ENCODE measurements at places on chromosomes 1 and 21.

DNA sequence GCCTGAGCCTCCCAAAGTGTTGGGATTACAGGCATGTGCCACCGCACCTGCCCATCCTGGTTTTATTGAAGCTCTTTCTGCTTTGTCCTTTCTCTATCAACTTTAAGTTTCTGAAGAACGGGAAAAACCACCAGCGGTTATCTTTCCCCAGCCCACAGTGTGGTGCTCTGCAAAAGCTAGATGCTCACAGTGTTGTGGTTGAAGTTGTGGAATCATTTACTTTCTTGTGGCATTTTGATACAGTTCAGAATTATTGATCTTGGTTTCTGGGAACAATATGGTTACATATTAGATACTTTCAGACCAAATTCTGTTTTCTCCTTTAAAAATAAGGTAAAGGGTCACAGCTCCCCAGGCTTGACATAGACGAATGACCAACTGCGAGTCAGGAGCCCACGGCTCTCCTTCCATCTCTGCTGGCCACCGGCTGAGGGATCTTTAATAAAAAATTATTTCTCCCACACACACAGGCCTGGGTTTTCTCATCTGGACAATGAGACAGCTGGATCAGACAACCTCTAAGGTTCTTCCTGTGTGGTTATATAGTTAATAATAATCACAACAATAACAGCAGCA is 385.3 kb downstream of the SETD4 start:
- DNase-seq, result no peak

- DNase-seq, result no peak
Measured at GRCh38 chr1:211601982-211602670, 23.2 kb upstream of the SLC30A1 start.

DNA sequence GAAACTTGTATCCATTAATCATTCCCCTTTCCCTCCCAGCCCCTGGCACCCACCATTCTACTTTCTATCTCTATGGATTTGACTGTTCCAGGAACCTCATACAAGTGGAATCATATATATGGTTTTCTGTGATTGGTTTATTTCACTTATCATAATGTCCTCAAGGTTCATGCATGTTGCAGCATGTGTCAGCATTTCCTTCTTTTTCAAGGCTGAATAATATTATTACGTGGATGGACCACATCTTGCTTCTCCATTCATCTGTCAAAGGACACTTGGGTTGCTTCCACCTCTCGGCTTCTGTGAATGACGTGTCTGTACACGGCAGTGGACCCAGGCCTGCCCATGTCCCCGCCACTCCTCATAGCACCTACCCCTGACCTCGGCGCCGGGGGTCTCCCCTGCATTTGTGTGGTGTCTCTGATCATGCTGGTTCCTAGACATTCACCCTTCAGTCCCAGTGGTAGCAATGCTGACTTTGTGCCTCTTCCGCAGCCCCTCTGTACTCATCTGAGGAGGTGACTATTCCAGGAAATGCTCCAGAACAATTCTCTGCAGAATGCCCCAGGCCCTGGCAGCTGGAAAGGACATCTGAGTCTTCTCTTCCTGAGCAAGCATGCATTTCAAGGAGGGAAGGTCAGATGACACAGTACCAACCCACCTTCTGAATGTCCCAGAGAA is 136.9 kb downstream of the PSMG1 start:
- no peak for DNase-seq

DNA sequence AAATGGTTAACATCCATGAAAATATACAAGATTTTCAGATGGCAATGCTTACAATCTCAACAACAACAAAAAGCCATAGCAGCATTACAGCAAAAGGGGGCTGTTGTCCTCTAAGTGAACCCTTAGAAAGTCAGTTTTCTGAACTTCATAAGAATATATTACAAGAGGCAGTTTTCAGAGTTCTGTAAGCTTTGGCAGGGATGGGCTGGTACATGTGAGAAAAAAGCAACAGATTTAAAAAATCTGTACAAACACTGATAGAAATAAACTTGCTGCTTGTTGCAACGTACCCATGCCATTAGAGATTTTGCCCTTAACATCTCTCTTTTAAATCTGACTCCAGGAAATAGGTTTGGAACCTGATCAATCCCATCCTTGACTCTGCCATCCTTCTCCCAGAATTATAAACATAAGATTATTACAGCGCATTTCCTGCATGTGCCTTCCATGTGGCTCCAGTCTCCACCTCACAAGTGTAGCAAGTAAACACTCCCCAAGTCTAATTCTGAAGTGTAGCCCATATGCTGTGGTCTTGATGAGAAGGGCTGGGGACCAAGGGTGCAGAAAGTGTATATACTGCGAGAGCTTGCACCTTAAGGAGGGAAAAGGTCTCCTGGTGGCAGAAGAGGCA is 101.4 kb upstream of the TSPAN2 start:
- no peak for DNase-seq

- DNase-seq, result no peak
Measured at GRCh38 chr1:228650141-228650540, 85.1 kb upstream of the RHOU start.

DNA sequence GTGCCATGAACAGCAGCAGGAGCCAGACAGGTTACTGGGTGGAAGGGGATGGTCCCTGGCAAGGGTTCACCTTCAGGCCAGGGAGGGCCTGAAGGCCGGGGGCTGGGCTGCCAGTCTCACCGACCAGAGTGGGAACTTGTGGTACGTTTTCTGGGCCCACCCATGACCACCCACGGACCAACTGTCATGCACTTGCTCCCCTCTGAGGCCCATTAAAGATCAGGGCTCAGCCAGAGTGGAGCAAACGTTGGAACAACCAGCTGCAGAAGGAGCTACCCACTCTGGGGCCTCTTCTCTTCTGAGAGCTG is 436.7 kb upstream of the PRMT6 start:
- no peak for DNase-seq

- DNase-seq, result peak; percentile 53
Measured at GRCh38 chr1:207823880-207824566, 72.2 kb downstream of the CD46 start.

- DNase-seq, result no peak
Measured at GRCh38 chr1:9111957-9112356, 16.9 kb downstream of the GPR157 start.

- no peak for DNase-seq
Measured at GRCh38 chr1:203268901-203269653, 36.2 kb upstream of the BTG2 start.

DNA sequence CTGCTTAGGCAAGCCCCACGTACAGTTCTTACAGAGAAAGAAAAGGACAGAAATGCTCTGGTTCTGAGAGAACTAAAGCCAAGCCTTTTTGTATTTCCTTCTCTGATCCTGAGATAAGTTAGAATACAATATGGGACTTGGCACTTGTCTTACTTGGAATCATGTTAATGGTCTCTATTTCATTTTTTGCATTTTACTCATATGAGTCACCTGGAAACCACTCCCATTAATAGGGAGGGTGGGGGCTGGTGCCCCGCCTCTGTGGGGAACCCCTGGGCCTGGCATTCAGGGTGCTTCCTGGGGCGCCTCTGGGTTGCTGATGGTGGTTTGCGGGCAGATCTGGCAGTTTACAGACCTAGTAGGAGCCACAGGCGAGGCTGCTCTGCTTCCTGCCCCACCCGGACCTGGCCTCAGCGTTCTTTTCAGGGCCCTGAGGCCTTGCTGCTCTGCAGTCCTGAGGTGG is 26.7 kb downstream of the TSPAN2 start:
- peak; percentile 61 for DNase-seq

DNA sequence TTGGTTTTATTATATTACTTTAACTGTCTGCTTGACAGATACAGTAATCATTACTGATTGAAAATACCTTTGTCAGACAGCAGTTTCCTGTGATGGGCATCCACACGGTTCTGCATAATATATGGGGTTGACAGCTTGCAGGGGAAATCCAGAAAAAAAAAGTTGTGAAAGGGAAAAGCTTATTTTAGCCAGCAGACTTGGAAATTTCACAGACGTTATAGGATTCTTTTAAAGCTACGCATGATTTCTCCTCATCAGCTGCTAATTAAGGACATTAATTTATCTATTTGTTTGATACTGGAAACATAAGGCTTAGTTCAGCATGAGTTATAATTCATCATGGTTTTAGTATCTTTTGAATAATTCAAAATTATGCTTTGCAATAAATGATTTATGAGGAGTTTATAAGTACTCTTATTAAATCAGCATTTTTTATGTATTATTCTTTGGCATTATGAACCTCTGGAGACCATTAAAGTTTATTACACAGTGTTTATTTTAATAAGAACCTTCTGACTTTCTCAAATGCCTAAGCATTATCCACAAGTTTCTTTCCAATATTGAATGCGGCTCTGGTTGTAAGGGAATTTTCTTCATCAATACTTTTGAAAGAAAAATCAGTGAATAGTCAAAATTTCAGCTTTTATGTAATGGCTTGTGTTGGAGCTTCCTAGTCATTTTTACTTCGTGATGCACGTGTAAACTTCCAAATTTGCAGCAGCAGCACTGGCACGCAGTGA is 235.3 kb upstream of the KCNK2 start:
- no peak for DNase-seq

GRCh38 chr1:84665703-84666317 is 24.5 kb downstream of the SSX2IP start:
- DNase-seq, result no peak

- no peak for DNase-seq
Measured at GRCh38 chr1:111943066-111943465, 46.4 kb downstream of the KCND3 start.

- DNase-seq, result no peak
Measured at GRCh38 chr1:230701895-230702768, 11.8 kb downstream of the AGT start.

DNA sequence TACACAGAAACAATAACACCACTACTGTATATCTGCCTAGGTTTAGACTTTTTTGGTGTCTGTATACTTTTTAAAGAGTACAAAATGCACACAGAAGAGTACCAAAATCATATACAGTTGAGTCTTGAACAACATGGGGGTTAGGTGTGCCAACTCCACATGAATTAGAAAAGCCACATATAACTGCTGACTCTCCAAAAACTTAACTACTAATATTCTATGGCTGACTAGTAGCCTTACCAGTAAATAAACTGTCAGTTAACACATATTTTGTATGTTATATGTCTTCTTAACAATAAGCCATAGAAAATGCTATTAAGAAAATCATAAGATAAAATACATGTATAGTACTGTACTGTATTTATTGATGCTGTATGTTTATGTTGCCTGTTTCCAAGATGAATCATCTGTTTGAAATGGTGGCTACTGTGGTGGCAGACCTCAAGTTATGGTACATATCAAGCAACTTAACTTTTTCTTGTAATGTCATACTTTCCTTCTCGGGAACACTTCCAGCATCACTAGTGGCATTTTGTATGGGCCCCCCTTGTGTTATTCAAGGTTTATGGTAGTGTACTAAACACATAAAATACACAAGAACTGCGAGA is 71.2 kb downstream of the LHX4 start:
- DNase-seq, result no peak

DNA sequence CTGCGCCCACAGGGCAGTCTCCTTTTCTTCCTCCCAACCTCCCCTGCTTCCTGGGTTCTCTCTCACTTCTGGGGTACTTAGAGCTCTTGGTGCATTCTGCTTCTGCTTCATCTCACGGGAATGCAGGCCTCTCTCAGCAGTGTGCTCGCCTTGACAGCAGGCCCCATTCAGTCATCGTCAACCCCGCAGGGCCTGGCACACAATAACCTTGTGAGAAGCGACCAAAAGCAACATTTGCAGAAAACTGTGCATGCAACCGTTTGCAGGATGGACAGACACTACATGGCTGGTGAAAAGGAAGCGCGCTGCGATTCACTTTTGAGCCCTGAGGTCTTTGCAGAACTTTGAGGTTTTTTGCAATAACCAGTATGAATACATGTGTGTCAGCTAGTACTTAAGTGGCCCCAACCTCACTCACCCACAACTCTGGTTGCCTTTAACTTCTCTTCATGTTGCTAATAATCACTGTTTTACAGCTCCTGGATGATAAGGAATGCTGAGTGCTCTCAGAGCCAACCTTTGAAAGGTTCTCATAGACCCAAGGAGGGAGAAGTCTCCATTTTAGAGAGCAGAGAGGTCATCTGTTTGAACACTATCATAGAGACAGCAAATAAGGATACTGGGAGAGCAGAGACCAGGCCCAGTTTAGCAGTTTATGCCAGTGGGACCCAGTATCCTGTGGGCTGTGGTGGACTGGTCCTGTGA is 2.5 kb upstream of the CD160 start:
- DNase-seq, result no peak

- no peak for DNase-seq
Measured at GRCh38 chr1:175376194-175376593, 183.6 kb upstream of the KIAA0040 start.

DNA sequence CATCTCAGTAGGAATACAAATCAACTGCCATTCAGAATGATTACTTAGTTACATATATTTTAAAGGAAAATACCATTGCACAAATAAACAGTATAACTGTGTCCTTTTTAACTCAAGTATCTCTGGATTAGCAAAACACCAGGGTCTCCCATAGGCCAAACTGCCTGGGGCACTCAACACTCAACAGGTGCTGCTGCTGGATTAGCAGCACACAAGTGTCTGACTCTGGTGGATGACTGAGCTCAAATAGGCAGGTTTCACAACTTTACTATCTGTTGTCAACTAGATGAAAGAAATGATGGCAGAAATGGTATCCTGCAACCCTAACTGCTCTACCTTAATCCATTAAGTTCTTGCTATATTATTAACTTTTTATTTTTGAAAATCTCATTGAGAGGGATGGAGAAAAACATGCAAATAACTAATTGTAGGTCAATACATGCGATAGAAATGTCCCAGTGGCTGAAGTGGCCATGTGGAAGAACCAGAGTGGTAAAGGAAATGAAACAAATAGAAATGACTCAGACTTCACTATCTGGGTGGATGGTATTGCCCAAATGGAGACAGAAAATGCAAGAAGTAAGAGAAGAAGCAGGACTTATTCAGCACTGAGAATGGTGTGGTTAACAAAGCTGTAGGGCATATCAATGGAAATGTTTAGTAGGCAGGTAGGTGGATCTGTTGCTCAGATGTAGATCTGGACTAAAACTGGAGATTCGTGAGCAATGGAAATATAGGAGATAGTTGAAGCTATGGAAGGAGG is 90.8 kb upstream of the CCDC190 start:
- no peak for DNase-seq

DNA sequence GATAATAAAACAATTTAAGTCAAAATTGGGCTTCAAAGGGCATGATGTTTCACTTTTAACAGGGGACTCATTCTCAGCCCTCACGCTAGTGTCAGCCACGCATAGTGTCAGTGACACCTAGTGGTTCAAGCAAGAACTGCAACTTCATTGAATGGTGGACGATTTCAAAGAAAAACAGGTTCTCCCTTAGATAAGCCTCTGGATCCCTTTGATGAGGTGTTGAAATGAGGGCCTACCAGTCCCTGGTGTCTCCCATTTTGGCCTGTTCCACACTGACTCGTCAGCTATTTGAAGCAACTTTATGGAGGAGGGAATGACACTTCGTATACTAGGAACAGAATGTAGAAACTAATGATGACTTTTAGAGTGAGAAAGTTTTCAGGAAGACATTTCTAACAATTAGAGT is 56.2 kb downstream of the FCRL5 start:
- DNase-seq, result no peak
